Progenitor cell of endocrine pancreas (in vitro differentiated cells): ENCODE measurements at places on chromosomes 6 and 20. TPM values are rescaled to one million over a fixed set of nuclear protein-coding genes. Genes with fewer than 3 reads are reported as not detected.

DNA sequence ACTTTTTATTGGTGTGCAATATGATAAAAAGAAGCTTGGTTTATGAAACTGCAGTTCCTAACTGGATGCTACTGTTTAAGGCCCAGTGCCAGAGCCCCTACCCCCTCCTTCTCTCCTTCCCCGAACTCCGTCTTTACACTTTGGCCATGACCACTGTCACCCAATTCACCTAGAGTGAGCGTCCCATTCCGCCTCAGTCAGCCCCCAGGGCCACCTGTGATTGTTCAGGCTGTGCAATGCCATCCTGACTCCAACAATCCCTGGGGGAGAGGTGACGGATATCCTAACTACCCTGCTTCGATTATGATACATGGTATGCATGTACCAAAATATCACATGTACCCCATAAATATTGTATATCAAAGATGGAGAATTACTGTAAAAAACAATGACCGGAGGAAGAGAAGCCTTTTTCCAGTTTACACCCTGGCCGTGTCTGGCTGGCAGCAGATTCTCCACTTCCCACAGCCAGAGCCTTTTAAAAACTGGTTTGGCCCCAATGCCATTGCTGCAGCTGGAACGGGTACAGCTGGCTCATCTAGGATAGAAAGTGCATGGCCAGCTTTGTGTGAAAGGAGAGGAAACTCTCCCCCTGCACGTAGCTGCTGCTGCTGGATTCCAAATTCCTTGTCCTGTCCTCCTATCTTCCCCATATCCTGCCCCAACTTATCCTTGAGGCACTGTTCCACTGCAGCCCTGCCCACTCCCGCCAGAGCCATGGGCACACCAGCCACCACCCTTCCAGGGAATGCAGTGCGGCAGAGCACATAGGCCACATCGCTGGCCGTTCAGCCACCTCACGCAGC is 99.7 kb downstream of the JPH2 start:
- DNase-seq = no peak

DNA sequence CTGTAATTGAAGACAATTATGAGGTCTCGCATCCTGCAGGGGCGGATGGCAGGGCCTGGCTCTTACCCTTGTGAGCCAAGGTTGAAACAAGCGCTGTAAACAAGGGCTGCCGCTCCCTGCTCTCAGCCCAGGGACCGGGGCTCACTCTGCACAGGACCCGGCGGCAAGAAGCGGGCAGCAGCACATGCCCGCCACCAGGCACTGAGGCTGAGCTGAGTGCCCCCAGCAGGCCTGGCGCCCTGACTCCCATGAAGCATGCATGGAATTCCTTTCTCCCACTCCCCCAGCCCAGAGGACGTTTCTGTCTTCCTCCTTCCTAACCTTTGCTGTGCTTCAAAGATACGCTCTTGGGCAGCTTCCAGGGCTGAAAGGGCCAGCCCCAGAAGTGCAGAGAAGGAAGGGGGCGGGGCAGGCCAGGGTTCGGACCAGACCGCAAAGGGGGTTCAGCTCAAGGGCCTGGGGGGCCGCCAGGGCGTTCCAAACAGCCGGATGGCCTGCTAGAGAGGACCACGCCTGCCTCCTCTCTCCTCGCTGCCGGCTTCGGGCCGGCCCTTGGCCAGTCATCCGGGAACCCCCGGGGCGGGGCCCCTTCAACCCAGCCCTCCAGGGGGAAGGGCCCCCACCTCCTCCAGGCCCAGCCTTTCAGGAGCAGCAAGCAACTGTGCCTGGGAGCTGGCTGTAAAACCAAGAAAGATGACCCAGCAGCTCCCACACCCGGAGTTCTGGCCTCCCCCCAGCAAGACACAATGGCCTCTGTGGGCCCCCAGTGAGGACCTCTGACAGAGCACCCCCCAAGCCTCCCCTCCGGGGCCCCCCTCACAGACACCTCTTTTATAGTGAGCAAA is 109.9 kb downstream of the NOL4L start:
- DNase-seq = peak; percentile 60

- DNase-seq = no peak
Observed at GRCh38 chr6:21634582-21634981, 41.0 kb downstream of the SOX4 start.

GRCh38 chr20:22260506-22260905 is 323.9 kb downstream of the FOXA2 start:
- no peak for DNase-seq

DNA sequence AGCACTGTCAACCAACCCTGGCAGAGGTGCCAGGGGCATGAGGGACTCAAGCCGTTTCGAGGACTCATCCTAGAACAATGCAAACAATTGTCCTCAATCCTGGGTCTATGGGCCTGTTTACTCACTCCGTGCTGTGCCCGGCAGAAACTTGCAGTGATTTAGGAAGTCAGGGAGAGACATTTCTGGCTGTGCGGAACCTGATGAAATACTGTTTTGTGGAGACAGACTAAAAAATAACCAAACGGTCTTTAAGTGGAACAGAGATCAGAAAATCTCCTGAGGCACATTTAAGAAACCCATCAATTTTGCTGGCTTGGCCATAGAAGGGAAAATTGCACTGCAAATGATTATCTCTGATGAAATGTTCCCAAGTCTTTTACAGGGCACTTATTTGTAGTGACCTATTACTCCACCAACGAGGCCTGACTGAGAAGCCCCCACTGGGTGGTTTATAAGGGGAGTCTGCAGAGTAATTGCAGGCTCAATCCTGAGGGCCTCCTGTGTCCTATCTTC is 79.8 kb upstream of the KCNK16 start:
- no peak for DNase-seq

GRCh38 chr6:47079638-47080037 is 37.5 kb upstream of the ADGRF1 start:
- DNase-seq = no peak

- no peak for DNase-seq
Observed at GRCh38 chr20:20297181-20297580, 70.7 kb upstream of the INSM1 start.

DNA sequence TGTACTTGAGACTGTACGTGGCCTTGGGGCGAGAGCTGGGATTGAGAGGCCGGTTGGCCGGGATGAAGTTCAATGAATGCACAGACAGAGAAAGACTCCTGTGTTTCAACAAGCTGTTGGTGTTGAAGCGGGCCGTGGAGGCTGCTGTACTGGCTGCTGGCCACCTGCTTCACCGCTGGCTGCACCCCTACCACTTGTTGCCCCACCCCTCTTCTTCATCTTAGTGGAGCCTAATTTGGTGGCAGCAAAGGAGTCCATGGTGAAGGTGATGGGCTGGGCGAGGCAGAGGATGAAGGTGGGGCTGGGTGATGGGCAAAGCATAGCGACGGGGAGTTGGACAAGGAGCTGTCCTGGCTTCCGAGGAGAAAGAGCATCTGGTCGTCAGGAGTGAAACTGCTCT is 7.2 kb upstream of the ZSCAN9 start:
- DNase-seq = no peak

- no peak for DNase-seq
Observed at GRCh38 chr6:166955865-166956443, 396 bp downstream of the RNASET2 start.

DNA sequence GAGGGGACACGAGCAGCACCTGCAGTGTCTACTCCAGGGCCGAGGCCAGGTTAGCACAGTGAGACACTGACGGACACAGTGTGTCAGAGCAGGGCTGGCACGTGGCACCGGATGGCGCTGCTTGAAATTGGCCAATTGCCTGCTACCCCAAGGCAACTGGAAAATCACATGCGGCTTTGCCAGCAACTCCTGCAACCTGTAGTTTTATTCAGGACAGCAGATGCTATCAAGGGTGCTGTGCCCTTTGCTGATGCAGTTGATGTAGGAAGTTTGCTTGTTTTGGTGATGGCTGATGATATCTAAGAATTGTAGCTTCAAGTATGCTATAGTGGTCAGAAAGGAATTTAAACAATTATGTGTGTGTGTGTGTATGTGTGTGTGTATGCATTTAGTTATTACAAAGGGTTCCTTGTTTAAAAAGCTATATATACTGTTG is 25.9 kb downstream of the RIN2 start:
- DNase-seq = no peak

DNA sequence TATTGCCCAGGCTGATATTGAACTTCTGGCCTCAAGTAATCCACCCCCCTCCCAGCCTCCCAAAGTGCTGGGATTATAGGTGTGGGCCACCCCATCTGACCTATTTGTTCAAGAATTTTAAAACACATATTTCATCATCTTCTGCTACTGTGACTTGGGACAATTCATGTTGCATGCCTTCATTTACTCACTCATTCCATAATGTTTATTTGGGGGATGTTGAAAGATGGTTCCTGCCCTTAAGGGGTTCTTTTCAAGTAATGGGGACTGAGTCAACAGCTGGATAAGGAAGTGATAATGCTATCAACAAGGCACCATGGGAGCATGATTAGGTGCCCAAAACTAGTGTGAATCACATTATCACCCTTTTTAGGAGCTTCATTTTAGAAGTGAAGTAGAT is 62.0 kb downstream of the CRYBG1 start:
- no peak for DNase-seq

GRCh38 chr6:144189351-144189750 is 39.0 kb downstream of the STX11 start:
- no peak for DNase-seq

DNA sequence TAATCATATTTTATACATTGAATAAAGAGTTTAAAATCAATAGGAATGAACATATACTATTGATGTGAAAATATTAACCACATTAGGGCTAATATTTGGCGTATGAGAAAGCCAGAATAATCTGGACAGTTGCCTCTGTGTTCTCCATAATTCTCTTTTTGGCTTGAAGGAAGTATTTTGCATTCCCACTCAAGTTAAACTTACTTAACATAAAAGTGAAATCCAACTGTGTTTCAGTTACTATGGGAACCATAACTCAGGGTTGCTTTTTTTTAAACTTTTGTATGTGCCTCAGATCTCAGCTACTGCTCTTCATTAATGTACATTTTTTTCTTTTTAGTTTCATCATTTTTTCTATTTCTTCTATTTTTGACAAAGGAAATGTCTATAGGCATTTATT is 479.8 kb downstream of the NKAIN2 start:
- DNase-seq = no peak

DNA sequence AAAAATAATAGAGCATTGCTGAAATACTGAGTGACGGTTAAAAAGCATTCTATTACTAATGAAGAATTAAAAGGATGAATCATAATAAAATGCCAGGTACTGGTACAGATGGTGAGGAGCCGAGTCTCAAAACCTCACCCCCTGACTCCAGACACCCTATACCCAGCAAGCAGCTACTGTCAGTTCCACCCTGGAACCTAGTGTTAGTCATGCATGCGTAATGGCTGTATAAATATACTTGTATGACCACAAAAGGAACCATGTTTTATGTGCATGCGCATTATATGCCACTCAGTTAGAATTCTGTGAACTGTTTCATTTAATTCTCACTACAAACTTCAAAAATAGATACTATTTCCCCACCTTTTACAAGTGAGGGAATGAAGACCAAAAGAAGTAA is 568.7 kb upstream of the RNF217 start:
- DNase-seq = no peak

DNA sequence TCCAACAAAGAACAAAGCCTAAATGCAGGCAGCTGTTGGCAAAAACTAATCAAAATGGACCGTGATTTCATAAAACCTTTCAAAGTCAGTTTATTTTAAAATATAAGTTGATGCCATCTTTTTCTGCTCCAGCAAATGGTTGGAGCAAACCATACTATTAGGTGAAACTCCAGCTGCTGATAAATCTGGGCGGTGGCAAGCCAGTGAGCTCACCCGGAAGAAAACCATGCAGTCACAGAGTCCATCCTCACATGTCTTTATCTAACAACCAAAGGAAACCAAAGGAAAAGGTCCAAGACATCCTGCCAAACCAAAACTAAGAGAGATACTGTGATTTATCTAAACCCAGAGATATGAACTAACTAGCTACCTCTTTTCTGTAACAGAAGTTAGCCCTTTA is 72.6 kb downstream of the HIVEP2 start:
- no peak for DNase-seq

GRCh38 chr20:44858606-44859360 is 26.7 kb upstream of the YWHAB start:
- DNase-seq = no peak

DNA sequence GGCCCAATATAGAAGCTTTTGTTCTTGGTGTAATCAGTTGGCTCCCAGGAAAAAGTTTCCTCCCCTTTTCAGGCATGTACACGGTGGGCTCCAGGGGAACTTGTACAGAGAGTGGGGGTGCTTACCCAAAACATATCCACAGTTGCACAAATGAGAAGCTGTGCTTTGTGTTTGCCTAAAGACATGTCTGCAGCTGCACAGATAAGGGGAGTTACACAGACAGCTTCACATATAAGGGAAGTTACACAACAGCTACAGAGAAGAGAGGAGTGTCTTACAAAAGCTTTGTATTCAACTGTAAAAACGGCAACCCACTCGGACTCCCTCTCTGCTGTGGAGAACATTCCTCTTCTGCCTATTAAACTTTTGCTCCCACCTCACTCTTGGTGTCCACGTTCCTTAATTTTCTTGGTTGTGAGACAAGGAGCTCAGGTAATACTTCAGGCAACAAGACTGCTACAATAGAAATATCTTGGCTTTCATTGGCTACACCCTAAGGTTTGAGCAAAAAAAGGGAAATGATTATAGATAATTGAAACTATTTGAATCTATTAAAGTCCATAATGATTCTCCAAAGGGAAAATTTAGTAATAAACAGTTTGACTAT is 7.4 kb upstream of the PNRC1 start:
- DNase-seq = no peak

- DNase-seq = no peak
Observed at GRCh38 chr6:129331450-129332138, 378.4 kb downstream of the ARHGAP18 start.

GRCh38 chr6:36139431-36139830 is 9.1 kb downstream of the MAPK13 start:
- no peak for DNase-seq

- DNase-seq = no peak
Observed at GRCh38 chr6:147531321-147531720, 22.8 kb downstream of the SAMD5 start.

- no peak for DNase-seq
Observed at GRCh38 chr6:127912914-127913313, 12.1 kb upstream of the THEMIS start.

- DNase-seq = no peak
Observed at GRCh38 chr20:42435230-42435629, 754.5 kb downstream of the PTPRT start.

- no peak for DNase-seq
Observed at GRCh38 chr20:19348582-19348981, 136.1 kb downstream of the SLC24A3 start.

Gene SPATS1
- not detected in 2 replicates for total RNA-seq

Gene BMP2
- total RNA-seq = 17.6 and 21.1 TPM in 2 replicates

Gene PSORS1C2
- total RNA-seq = not detected in 2 replicates

Gene MTHFD1L
- 37.4 and 44.5 TPM in 2 replicates for total RNA-seq

Gene OR14J1
- total RNA-seq = not detected in 2 replicates

Gene RAET1E
- not detected in 2 replicates for total RNA-seq

Gene C6orf52
- total RNA-seq = 3.5 and 4.8 TPM in 2 replicates

Gene FRMD1
- total RNA-seq = not detected in 2 replicates

Gene SRSF12
- 20.0 and 22.2 TPM in 2 replicates for total RNA-seq

Gene PTCRA
- total RNA-seq = not detected in 2 replicates

Gene FHL5
- total RNA-seq = not detected in 2 replicates
